ENCODE measurements at places on chromosomes 13 and 19.

DNA sequence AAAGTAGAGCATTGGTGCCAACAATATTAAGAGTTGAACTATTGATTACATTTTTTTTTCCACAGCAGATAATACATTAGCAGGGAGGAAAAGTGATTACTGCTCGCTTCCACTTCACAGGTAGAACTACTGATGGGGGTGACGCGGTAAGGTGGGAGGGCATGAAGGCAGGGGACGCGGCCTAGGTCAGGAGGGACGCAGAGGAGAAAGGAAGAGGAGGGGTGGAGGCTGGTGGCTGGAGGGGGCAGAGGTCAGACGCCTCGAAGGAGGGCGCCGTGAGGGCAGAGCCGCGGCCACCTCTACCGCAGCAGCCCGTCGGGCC is 287 bp upstream of the B3GLCT start:
- no peak for DNase-seq

DNA sequence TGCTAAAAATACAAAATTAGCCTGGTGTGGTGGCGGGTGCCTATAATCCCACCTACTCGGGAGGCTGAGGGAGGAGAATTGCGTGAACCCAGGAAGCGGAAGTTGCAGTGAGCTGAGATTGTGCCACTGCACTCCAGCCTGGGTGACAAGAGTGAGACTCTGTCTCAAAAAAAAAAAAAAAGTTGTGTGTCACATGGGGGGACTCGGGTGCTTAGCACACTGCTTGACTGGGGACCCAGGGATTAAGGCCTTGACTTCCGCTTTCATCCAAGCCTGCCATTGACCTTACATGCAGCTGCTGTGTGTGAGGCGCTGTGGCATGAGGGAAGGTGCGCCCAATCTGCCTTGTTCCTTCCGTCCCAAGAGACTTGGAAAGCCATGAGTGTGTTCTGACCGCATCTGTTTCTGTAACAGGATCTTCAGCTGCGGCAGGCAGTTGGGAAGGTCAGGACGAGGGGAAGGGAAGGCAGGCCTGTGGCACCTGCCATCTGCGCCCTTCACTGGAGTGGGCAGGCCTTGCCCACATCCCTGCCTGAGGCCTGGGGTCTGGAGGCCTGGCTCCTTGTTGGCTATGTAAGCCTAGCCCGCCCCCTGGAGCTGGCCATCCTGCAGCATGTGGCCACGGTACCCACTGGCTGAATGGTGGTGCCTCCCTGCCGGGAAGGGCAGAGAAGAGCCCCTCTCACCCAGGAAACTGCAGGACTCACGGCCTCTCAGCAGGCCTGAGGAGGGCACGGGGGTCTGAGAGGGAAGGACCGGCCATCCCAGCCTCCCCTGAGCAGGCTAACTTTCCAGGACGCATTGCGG is 23.0 kb downstream of the PPP1R37 start:
- DNase-seq: no peak

- DNase-seq: no peak
Observed at GRCh38 chr13:80359778-80360452, 19.0 kb upstream of the SPRY2 start.

DNA sequence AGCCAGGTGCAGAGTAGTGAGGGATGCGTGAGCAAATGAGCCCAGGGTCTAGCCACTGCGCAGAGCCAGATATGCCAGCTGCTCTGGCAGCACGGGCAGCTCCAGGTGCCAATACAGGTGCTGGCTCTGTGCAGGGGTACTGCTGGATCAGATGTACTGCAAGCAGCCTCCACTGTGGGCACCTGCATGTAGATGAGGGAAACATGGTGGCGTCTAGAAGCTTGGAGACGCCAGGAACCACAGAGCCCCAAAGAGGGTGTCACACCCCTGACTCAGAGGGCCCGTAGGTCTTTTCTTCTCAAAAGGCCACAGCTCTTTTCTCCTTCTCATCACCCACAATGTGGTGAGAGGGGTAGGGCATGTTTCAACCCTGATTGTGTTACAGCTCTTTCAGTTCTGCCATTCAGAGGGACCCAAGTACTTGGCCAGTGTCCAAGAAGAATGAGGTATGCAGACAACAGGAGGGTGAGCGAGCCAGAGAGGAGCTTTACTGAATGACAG is 244.4 kb upstream of the SLITRK1 start:
- peak; percentile 14 for DNase-seq

- DNase-seq: peak; percentile 3
Observed at GRCh38 chr19:56839652-56840450, 675 bp downstream of the PEG3 start.

- no peak for DNase-seq
Observed at GRCh38 chr19:55304279-55304978, 20.6 kb downstream of the BRSK1 start.

- no peak for DNase-seq
Observed at GRCh38 chr19:39679791-39680168, 24.1 kb downstream of the LGALS16 start.

DNA sequence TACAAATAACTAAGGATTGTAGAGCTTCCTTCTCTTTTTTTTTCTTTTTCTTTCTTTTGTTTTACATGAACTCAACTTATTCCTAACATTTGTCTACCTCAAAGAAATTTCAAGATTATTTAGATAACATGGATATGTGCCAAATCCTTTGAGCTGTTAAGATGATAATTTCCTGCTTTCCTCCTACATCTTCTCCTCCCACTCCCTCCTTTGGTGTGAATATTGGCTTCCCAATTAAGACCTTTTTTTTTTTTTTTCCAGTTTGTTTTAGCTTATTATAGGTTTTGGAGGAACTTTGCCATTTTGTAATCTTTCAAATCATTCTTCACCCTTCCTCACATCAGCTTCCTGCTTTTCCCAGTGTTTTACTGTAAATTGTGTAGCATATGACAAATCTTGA is 10.6 kb downstream of the NHLRC3 start:
- no peak for DNase-seq

- DNase-seq: peak; percentile 82
Observed at GRCh38 chr19:11422163-11423065, 3.3 kb upstream of the RGL3 start.

DNA sequence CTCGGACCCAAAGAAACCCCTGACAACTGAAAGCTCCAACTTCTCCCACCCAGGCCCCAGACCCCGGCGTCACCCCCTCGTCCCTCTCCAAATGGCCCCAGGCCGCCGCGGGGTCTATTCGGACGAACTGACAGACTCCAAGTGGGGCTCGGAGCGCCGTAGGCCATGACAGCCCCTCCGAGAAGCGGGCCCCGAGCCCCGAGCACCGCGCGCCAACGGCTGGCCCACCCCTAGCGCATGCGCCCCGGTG is 360 bp downstream of the DDX39A start:
- DNase-seq: no peak

GRCh38 chr19:47226426-47227351 is 4.3 kb downstream of the BBC3 start:
- DNase-seq: no peak

DNA sequence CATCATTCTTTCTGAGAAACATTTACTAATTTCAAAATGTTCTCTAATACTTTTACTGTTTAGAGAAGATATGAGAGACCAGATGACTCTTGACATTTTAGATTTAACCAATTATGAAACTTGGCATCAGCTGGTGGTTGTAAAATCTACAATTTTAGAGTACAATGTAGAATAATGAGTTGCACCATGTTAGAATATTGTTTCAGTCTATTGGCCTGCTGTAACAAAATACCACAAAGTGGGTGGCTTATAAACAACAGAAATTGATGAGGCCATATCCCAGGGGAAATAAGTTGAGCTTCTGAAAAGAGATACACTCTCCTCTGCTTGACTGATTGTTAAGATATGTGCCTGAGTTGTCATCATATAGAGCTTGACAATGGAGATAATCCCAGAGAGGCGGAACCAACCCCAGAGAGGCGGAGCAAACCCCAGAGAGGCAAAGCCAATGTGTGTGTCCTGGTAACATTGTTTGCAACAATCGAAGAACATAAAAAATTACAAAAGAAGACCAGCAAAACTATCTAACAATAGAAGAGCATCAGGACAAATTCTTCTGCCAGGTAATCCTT is 373.0 kb upstream of the SLITRK1 start:
- DNase-seq: no peak

DNA sequence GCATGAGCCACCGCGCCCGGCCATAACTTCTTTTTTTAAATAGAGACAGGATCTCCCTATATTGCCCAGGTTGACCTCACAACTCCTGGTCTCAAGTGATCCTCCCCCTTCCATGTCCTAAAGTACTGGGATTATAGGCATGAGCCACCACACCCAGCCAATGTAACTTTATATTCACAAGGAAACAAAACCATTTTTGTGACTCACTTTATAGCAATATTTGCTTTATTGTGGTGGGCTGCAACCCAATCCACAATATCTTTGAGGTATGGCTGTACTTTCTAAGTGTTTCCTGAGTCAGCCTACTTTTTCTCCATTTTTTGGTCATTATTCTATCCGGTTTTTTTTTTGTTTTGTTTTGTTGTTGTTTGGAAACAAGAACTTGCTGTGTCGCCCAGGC is 7.9 kb upstream of the ZIM3 start:
- no peak for DNase-seq

- DNase-seq: peak; percentile 56
Observed at GRCh38 chr19:11281356-11282049, 14.5 kb upstream of the TSPAN16 start.

DNA sequence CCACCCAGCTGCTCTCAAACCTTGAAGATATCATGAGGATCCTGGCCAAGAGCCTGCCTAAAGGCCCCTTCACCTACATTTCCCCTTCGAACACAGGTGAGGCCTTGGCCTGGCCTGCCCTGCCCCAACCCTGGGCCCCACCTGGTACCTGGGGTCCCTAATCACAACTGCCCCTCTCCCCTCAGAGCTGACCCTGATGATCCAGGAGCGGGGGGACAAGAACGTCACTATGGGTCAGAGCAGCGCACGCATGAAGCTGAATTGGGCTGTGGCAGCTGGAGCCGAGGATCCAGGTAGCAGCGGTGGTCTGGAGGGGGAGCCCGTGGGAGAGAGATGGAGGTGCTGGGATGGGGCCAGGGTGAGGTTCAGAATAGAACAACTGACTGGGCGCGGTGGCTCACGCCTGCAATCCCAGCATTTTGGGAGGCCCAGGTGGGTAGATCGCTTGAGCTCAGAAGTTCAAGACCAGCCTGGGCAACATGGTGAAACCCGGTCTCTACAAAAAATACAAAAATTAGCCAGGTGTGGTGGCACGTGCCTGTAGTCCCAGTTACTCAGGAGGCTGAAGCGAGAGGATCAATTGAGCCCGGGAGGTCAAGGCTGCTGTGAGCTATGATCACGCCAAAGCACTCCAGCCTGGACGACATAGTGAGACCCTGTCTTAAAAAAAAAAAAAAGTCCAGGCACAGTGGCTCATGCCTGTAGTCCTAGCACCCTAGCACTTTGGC is 17.5 kb downstream of the DDX39A start:
- no peak for DNase-seq

- DNase-seq: no peak
Observed at GRCh38 chr13:48625413-48626076, 28.2 kb upstream of the CYSLTR2 start.

GRCh38 chr13:48505597-48506091 is 27.2 kb downstream of the RCBTB2 start:
- DNase-seq: no peak

DNA sequence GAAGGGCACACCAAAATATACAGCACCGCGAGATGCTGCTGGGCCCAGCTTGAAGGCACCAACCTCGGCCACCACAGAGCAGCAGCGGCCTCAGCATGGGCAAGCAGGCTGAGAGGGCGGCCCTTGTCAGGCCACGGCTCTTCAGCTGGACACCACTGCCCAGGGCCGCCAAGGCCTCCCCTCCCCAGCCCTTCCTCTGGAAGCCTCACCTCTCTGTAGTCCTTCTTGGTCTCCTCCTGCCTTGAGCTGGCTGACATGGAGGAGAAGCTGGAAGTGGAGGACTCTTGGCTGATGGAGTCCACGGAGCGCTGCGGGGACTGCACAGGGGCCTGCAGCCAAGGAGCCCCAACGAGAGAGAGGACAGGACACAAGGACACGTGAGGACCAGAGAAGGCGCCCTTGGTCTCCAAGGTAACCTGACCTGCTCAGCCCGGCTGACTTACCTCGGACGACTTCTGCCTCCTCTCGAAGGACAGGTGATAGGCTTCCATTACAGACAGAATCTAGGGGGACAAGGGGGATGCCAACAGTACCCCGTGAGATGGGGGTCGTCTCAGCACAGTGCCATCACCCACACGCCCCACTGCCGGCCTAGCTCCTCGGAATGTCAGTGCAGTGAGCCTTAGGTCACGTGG is 38.2 kb downstream of the PDCD5 start:
- DNase-seq: no peak
